ENCODE measurements at places on chromosomes 13 and 19.

DNA sequence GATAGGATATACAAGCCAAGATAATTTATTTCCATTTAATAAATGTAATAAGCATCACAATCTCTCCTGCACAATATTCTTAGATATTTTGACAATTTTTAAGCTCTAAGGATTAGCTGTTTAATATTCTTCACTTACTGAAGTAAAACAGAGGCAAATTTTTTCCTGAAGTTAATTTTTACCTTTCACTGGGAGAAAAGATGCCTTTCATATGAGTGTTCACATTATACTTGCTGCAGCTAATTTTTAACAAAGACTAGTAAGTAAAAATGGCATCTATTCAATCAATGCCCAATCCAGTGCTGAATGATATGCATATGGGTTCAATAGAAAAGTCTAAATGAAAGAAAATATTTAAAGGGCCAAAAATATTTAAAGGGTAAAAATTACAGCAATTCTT, 377.2 kb upstream of the GPC6 start:
- no peak for DNase-seq

DNA sequence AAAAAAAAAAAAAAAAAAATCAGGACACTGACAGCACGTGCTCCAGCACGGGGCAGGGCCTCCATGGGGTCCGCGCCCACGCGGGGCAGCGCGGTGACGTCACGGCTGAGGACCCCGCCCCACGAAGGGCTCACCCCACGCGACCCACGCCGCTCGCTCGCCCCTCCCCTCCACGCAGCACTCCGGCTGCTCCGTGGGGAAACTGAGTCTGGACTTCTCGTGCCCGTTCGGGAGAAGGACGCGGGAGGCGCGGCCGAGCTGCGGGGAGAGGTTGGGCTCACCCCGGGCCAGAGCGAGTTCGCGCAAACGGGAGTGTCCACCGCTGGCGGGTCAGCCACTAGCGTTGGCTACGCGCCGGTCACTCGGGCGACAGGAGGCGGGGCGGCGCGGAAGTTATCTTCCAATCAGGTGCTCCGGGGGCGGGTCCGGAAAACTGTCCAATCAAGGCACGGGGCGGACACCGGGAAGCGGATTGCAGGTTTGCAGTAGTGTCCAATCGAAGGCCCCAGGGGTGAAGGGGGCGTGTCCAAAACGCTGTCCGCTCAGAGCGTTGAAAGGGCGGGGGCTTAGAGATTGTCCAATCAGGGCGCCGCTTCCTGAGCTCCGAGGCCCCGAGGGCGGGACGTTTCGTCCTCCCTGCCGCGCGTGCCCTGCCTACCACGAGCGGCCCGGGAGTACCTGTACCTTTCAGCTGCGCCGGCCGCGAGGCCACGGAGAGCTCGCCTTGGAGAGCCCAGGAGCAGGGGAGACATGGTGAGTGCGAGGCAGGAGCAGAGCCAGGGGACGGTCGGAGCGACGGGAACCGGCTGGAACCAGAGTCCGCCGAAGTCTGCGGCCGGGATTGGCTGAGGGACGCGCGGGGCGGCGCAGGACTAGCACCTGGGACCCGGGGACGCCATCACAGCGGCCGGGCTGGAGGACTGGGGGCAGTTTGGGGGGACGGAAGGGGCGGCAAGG, at the start of gene ZNF57:
Gene ZNF57 (plus strand): TSS at position 633 of the 957 bp plus-strand sequence. CDS start 118 bp downstream, at position 751.
- DNase-seq: peak; percentile 98

DNA sequence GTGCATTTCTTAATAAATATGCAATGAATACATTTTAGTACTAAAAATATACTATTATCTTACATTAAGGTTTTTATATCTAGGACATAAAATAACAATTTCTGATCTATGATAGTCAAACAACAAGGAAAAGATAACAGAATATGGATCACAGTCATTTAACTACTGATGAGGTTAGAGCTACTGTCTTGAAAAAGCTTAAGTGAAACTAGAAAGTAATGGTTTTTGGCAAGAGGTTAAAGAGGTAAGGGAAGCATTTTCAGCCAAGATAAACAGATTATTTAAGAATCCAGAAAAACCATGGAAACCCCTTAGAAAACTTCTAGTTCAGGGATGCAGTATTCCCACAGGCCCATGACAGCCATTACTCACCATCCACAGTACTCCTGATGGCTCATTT, 787.4 kb downstream of the DACH1 start:
- no peak for DNase-seq

- DNase-seq: no peak
Measured at GRCh38 chr19:18785179-18786124, 5.7 kb downstream of the COMP start.

- DNase-seq: peak; percentile 8
Measured at GRCh38 chr13:35179494-35179893, 237.4 kb downstream of the NBEA start.

GRCh38 chr19:36986601-36987000, 70.5 kb downstream of the ZNF568 start:
- no peak for DNase-seq

- DNase-seq: no peak
Measured at GRCh38 chr13:66348745-66349690, 881.1 kb downstream of the PCDH9 start.

DNA sequence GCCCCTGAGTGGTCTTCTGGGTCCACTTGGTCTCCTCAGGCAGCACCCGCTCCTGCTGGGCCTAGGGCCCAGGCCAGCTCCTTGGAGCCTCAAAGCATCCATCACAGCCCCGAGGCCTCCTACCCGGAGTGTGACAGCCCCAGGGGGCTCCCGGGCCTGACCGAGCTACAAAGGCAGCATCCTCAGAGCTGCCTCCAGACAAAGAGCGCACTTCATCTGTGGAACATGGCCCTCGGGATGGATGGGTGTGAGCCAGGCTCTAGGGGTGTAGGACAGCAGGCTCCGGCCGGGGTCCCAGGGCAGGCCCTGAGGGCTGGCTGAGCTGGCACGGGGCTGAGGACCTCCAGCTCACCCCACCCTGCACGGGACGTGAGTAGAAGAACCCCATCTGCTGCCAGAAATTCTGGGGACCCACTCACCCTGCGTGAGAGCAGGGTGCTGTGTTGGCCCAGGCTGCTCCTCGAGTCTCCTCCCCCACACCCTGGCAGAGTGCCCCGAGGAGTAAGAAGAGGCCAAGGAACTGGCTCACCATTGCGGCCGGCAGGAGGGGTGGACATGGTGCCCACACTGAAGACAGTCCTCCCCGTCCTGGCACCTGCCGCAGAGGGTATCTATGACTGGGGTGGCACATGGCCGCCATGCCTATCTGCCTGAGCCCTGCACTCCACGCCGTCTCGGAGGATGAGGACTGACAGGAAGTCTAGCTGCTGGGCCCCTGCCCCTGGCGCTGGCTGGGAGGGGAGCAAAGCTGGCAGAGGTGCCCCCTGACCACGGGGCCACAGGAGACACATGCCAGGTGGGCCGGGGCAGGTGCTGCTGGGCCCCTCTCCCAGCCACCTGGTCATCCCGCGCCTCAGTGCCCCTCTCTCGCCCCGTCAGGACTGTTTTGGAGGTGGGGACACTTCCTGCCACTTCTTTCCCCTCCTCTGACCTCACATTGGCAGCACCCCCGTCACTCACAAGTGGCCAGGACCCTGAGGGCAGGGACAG, 22.3 kb downstream of the CEBPG start:
- no peak for DNase-seq

DNA sequence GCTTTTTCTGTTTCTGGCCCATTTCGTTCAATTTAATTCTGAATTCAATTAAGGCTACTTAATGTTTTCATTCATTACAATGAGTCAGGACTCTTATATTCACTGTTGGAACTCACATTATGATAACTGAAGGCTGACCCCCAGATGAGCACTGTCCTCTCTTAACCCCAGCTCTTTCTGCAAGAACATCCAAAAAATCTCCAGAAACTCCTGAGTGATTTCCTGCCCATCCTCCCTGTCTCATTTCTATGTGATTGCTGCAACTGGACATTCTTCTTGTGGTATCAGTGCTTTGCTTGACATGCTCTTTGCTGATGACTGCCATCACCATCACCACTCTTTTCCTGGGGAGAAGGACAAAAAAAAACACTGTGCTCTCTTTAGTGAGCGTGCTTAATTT, 240.3 kb downstream of the SPRY2 start:
- DNase-seq: no peak

DNA sequence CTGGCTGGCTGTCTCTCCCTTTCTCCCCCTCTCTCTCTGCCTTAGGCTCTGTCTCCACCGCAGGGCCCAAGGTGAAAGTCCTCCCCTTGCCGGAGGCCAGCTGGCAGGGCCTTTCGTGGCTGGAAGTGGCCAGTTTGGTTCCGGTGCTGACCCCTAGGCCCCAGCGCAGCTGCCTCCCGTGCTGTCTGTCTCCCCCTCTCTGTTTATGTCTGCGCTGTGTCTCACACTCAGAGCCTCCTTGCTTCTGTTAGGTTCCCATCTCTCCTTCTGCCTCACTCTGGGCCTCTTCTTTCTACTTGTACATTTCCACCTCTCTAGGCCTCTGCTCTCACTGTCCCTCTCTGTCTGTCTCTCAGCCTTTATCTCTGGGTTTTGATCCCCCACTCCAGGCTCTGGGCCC, 13.1 kb downstream of the CCDC97 start:
- no peak for DNase-seq

DNA sequence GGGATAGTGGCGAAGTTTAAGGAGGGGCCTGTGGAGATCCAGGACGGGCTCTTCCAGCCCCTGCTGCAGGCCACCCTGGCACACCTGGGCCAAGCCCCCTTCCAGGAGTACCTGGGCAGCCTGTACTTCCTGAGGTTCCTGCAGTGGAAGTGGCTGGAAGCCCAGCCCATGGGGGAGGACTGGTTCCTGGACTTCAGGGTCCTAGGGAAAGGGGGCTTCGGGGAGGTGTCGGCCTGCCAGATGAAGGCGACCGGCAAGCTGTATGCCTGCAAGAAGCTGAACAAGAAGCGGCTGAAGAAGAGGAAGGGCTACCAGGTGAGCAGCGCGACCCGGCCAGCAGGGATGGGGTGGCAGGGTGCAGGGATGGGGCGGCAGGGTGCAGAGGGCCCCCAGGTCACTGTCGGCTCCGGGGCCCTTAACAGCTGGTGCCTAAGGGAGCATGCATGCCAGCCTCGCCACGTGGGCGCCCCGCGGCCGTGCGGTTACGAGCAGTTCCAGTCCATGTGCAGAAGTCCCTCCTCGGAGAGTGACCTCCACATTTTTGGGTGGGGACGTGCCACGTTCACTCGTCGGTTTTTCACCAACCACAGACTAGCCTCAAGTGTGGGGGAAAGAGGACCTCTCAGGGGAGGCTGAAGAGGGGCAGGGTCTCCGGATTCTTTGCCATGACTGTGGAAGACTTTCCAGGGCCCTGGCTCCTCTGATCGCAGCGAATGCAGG, 912 bp downstream of the GRK1 start:
- DNase-seq: no peak

DNA sequence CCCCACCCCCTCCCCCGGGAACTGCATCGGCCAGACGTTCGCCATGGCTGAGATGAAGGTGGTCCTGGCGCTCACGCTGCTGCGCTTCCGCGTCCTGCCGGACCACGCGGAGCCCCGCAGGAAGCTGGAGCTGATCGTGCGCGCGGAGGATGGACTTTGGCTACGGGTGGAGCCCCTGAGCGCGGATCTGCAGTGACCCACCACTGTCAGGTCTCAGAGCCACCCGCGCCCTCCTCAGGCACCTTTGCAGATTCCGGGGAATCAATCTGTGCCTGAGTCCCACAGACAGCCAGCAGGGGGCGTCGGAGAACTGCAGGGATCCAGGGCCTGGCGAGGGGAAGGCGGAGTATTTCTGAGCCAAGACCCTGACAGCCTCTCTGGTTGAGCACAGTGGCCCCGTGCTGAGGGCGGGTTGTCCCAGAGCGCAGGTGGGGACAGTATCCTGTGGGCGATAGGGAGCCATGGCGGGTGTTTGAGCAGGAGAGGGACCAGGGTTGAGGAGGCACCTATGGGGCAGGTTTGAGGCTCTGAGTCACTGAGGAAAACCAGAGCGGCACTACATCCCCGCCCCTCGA, 30.4 kb upstream of the CYP4F8 start:
- DNase-seq: peak; percentile 21

- DNase-seq: no peak
Measured at GRCh38 chr19:4474514-4475022, 2.5 kb downstream of the HDGFL2 start.

- no peak for DNase-seq
Measured at GRCh38 chr13:23129331-23129730, 51.4 kb upstream of the SGCG start.

DNA sequence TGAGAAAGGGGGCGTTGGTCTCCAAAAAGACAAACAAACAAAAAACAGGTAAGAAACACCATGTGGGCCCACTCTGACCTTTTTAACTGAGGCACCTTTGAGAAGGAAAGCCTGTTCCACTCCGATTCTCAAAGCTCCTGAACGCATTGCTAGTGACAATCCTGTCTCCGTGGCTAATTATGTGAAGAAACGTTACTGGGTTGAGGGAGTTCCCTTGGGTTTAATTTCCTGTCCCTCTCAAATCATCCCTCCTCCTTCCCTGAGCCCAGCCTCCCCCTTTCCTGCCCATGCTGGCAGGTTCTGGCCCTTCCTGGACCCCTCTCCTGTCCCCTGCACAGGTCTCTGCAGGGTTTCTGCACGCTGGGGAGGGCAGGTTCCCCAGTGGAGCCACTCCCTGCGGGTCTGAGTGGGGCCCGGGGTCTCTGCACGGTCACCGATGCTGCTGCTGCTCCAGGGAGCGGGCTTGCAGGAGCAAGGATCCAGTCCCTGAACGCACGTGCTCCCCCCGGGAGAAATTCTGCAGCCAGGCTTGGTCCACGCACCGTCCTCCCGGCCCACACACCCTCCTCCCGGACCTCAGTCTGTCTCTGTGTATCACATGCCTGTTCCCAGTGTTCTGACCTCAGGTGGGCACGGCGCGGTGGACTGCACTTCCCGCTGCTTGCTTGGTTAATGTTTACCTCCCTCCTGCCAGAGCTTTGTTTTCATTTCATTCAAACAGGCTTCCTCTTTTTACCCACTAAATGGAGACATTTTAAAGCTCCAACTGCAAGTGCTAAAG, 76.4 kb upstream of the MCF2L start:
- no peak for DNase-seq

DNA sequence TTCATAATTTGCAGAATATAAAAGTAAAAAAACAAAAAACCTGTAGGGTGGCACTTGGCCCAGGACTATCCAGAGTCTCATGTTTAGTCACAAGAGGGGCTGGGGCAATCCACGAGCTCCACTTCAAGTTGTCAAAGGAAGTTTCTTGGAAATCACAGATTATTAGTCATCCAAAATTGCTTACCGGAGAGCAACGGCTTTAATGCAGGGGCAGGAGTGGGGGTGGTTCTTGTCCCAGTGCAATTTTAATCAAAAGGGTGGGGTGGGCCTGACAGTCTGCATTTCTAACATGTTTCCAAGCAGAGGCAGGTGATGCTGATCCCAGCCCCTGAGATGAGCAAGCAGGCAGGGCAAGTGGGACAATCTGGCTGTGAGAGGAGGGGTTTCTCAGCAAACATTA, 233.9 kb downstream of the ABCC4 start:
- DNase-seq: no peak

GRCh38 chr19:18417250-18418028, 1.8 kb upstream of the SSBP4 start:
- DNase-seq: no peak

DNA sequence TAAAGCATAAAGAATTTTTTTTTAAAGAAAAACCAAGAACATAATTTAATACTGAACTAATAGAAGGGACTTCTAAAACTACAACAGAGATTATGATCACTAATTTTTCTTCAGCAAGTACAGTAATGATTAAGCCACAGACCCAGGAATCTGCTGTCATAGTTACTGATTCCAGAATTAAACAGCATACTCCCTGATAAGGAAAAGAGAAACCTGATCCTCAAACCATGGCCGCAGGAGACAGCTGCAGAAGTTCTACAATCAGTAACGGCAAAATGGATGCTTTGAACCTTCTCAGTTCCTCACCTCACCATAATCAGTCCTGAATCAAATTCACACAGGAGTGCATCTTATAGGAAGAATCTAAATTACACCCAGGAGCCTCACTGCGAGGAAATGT, 939.0 kb upstream of the SLITRK1 start:
- no peak for DNase-seq

- no peak for DNase-seq
Measured at GRCh38 chr19:28169168-28169887, 1043.6 kb downstream of the UQCRFS1 start.
